ENCODE measurements at places on chromosomes 7 and 10.

DNA sequence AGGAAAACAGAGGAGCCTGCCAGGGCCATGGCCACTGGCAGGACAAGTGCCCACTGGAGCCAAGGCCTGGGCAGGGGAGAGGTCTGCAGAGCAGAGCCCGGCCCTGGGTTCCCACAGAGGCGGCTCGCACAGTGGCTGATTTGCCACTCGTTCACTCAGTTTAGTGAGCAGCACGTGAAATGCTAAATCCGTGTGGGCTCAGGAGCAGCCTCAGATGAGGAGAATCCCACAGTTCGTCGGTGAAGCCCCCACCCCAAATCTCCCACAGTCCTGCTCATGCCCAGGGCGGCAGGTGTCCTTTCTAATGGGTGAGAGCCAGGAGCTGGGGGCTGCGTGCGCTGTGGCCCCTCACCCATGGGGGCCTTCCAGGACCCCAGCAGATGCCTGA, 107.7 kb upstream of the FAM20C start:
- DNase-seq: no peak

- DNase-seq: no peak
Measured at GRCh38 chr7:143289421-143289820, 1.3 kb downstream of the CASP2 start.

DNA sequence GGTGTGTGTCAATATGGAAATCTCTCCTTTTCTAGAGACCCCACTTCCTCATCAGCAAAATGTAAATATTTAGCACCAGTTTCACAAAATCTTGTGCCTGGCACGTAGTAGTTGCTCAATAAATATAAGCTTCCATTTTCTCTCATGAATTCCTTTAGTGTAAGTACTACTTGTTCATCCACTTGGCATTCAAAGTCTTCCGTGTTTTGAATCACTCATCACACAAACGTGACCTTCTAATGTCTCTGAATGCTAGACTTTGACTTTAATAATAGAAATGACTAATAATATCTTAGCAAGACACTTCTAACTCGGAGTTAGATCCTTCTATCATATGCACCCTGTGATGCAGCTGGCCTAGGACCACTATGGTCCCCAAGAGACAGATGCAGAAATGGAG, 168.7 kb upstream of the ZNF32 start:
- DNase-seq: no peak

DNA sequence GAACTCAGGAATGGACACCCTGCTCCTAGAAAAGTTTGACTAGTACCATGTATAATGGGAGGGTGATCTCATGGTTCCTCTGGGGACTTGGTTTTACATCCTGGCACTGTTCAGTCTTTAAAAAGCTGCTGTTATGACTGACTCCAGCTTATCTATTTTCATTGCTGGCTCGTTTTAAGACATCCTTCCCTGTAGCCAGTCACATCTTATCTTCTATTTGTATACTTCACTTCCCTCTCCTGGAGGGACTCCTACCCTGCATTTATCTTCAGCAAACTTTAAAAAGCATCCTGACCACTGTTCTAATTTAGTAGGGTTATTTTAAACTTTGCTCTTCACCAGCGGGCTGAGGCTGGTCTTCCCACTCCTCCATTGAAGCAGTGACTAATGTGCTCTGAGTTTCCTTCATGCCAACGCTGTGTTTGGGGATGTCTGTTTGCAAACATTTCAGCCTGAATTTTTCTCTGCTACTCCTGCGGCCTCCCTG, 72.9 kb upstream of the ARMC3 start:
- no peak for DNase-seq

- DNase-seq: no peak
Measured at GRCh38 chr7:40947566-40947965, 755.3 kb downstream of the INHBA start.

- no peak for DNase-seq
Measured at GRCh38 chr7:48161407-48162125, 9.7 kb upstream of the ABCA13 start.

GRCh38 chr7:123666492-123666891, 10.8 kb downstream of the LMOD2 start:
- no peak for DNase-seq

GRCh38 chr7:74040791-74041520, 13.0 kb downstream of the ELN start:
- DNase-seq: no peak

All from NCI-H2171 (cell line).